Bone marrow (tissue), 2 donors: ENCODE measurements at places on chromosomes 1 and 21.

DNA sequence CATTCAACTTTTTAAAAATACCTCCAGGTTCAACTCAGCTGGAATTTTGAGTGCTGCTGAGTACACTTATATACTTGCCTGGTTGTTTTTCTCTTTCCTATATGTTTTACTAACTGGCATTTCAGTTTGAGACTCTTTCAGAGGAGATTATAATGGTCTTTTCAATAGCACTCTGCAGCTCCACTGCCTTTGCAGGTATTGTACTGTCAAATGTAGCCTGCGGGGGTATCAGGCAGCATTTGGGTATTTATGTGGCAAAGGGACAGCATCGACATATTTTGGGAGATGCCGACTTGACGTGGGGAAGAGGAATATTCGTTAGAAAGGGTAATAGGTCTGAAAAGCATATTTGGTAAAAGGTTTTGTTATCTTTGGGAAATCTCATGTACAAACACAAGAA lies 11.1 kb upstream of the TGFBR3 start:
- no peak for DNase-seq

- no peak for DNase-seq
Measured at GRCh38 chr21:44728716-44729115, 17.3 kb upstream of the TSPEAR start.

GRCh38 chr1:212012034-212012740 lies 23.2 kb downstream of the INTS7 start:
- peak; percentile 56 for DNase-seq

DNA sequence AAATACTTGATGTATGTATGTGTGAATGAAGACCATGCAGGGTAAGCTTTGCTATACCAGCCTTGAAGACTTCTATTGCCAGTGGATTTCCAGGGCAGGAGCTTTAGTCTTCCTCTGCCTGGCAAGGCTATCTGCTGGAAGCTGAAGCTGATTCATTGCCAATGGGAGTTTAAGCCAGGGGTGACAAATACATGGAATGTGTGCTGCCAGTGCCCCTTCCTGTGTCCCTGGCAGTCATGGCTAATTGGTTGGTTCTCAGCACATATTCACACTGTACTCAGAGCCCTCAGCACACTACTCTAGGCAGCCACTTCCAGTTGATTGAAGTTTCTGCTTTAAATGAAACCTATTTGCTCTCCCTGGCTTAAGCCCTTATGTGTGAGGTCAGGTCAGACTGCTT lies 1.5 kb downstream of the ZSCAN20 start:
- DNase-seq, result no peak

- no peak for DNase-seq
Measured at GRCh38 chr1:185365951-185366350, 48.9 kb upstream of the IVNS1ABP start.
